ENCODE measurements at places on chromosomes 1 and 21. TPM values are rescaled to one million over a fixed set of nuclear protein-coding genes. Genes with fewer than 3 reads are reported as not detected.

GRCh38 chr1:1200876-1201810 lies 5.2 kb downstream of the TNFRSF18 start:
- H3K27ac ChIP-seq = no peak overlapping the region
- no peaks in the 10 kb centered on the region for H3K4me1 ChIP-seq
- no peaks in the 10 kb centered on the region for H3K27me3 ChIP-seq

Gene LEFTY1
- polyA plus RNA-seq = 0.07 TPM

DNA sequence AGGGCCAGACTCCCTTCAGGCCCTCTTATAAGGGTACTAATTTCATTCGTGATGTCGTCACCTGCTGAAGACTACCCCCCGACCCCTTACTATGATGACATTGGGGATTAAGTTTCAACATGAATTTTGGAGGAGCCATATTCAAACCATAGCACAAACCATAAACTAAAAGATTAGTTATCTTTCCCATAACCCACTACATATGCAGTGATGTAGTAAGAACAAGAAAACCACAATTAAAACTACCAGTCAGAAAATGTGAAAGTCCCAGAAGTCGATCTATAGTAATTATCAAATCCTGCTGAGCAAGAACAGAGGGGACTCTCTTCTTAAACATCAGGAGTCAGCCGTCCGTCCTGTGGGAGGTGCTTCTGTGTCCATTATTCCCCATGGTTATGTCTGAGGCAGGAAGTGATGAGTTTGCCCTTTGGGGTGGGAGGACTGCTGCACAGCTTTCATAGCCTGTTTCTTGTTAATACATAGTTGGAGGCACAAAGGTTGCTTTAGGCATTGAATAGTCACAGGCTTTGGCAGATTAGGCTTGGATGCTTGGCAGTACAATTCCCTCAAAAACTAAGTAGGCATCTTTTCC lies 35.9 kb upstream of the PTGFRN start:
- H3K4me1 ChIP-seq = peaks cover 5% of the 10 kb centered on the region
- no peaks in the 10 kb centered on the region for H3K36me3 ChIP-seq
- no peak overlapping the region for H3K27ac ChIP-seq
- H3K4me3 ChIP-seq = no peak overlapping the region
- DNase-seq = no peak
- H3K27me3 ChIP-seq = no peaks in the 10 kb centered on the region

DNA sequence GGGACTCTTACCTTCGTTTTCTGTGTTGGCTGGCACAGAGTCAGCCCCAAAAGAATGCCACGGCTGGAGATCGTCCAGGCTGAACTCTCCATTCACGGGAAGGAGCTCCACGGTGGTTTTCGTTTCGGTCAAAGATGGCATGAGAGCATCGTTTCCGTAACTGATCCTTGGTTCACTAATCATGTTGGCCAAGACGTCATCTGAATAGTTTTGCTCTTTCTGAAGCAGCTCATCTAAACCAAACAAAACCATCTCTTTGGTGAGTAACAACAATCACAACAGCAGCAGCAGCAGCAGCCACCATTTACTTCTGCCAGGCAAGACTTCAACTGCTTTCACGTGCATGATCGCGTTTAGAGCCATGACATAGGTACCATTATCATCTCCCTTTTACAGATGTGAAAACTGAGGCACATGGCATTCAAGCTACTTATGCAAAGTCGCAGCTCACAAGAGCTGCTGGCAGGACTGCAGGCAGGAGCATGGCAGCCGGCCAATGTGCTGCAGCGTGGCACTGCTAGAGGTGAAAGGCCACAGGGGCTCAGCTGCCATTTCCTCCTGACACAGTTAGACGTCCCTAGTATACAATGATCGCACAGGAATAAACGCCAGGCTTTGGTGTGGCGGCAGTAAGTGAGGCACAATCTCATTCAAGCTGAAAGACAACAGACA lies 177.1 kb downstream of the GABPA start:
- DNase-seq = no peak
- H3K36me3 ChIP-seq = peaks cover 8% of the 10 kb centered on the region
- H3K27me3 ChIP-seq = no peaks in the 10 kb centered on the region
- peaks cover 4% of the 10 kb centered on the region for H3K4me1 ChIP-seq
- H3K4me3 ChIP-seq = no peak overlapping the region

DNA sequence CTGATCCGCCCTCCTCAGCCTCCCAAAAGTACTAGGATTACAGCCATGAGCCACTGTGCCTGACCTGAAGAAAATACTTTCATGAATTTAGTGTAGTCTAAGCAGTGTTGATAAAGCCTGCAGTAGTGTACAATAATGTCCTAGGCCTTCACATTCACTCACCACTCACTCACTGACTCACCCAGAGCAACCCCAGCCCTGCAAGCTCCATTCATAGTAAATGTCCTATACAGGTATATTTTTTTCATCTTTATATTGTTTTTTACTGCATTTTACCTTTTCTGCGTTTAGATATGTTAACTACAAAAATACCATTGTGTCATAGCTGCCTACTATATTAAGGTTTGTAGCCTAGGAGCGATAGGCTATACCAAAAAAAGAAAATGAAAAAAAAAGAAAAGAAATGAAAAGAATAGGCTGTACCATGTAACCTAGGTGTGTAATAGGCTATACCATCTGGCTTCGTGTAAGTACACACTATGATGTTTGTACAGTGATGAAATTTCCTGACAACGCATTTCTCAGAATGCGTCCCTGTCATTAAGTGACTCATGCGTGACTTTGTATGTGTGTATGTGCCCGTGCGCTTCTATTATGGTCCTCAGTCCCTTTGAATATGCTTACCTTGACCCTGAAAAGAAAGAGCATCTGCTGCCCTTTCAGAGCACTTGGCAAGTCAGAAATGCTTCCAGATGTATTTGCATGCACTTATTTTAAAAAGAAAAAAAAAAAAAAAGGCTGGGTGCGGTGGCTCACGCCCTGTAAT lies 9.2 kb upstream of the SLAMF8 start:
- no peaks in the 10 kb centered on the region for H3K27me3 ChIP-seq
- H3K4me1 ChIP-seq = no peaks in the 10 kb centered on the region
- no peak for DNase-seq
- H3K4me3 ChIP-seq = no peak overlapping the region
- H3K27ac ChIP-seq = no peak overlapping the region
- H3K36me3 ChIP-seq = no peaks in the 10 kb centered on the region
